Mesothelial cell of epicardium (in vitro differentiated cells): ENCODE measurements at places on chromosomes 4 and X. TPM values are rescaled to one million over a fixed set of nuclear protein-coding genes. Genes with fewer than 3 reads are reported as not detected.

DNA sequence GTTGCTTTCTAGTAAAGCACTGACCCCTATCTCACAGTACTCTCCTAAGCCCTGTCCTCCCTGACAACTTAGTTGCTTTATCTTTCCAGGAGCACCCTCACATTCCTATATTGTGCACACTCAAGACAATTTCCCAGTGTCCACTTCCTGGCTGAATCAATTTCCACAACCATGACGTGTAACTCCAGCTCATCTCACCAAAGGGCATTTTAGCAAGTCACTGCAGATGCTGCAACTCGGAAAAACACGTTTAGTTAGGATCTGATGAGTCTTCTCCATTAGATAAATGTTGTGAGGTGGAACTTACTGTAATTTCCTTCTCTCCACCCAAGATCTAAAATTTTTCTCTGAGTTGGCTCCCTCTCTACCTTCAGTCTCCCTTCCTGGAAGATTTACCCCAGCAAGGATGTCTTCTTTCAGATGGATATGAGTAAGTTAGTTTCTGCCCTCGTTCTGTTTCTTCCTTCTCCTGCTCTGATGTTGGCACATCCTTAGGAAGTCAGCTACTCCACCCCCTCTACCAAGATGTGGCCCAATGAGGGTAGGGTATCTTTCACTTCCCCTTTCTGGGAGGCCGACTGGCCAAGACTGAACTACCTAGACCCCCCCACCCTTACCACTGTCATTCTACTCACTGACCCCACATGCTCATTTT is 28.8 kb upstream of the IL13RA1 start:
- H3K4me3 ChIP-seq = no peak overlapping the region
- no peak for DNase-seq
- no peaks in the 10 kb centered on the region for H3K27me3 ChIP-seq
- no peak overlapping the region for H3K27ac ChIP-seq
- peaks cover 4% of the 10 kb centered on the region for H3K36me3 ChIP-seq
- peaks cover 2% of the 10 kb centered on the region for H3K4me1 ChIP-seq

GRID2 gene
- total RNA-seq = 3.1 to 3.6 TPM (median 3.2 TPM) in 3 replicates

DNA sequence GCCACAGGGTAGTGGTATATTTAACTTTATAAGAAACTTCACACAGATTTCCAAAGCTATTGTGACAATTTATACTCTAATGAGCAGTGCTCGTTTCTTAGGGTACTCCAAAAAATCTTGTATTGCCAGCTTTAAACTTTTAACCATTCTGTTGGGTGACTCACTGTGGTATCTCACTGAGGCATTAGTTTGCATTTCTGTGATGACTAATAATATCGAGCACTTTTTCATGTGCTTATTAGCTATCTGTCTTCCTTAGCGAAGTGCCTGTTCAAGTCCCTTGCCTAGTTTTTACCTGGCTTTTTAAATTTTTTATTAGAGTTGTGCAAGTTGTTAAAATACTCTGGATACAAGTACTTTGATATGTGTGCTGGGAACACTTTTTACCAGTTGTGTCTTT is 5.5 kb downstream of the PNMA3 start:
- no peak overlapping the region for H3K4me3 ChIP-seq
- H3K27me3 ChIP-seq = peaks cover 7% of the 10 kb centered on the region
- DNase-seq = no peak
- H3K4me1 ChIP-seq = peaks cover 8% of the 10 kb centered on the region
- H3K36me3 ChIP-seq = no peaks in the 10 kb centered on the region

MAOA gene
- total RNA-seq = 0.51 to 1.1 TPM (median 0.63 TPM) in 3 replicates

- no peak for DNase-seq
- H3K4me3 ChIP-seq = no peak overlapping the region
- H3K27me3 ChIP-seq = no peaks in the 10 kb centered on the region
- H3K36me3 ChIP-seq = no peaks in the 10 kb centered on the region
- H3K27ac ChIP-seq = peak overlapping the region; percentile 96
Measured at GRCh38 chr4:68907788-68908700, 43.6 kb downstream of the UGT2A3 start.

DNA sequence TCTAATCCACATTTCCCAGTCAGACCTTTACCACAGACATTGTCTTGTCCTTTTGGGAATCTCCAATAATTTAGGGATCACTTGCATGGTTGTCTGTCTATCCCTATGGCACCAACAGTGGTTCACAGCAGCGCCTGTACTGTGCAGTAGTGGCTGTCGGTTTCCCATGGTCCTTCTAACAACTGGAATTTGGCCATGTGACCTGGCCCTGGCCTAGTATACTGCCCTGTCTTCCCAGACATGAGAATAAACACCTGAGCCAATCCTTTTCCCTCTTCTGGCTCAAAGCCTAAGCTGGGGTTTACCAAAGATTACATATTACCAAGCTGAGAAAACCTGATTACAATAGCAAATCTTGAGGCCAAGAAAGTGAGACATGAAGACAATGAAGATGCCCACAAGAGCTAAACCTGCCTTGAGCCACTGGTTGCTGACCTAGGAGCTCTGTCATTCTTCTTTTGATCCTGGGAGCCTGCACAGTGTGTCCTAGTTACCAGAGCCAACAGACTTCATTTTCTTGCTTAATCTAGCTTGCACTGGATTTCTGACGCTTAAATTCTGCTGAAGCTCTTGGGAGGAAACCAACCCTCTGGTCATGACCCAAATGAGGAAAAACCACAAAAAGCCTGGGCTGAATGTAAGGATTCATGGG is 92.1 kb downstream of the SCD5 start:
- H3K27ac ChIP-seq = no peak overlapping the region
- H3K36me3 ChIP-seq = peaks cover 11% of the 10 kb centered on the region
- no peaks in the 10 kb centered on the region for H3K27me3 ChIP-seq
- no peak for DNase-seq
- H3K4me1 ChIP-seq = peaks cover 3% of the 10 kb centered on the region

- H3K27me3 ChIP-seq = no peaks in the 10 kb centered on the region
- no peaks in the 10 kb centered on the region for H3K36me3 ChIP-seq
- no peak overlapping the region for H3K4me3 ChIP-seq
- no peak overlapping the region for H3K27ac ChIP-seq
Measured at GRCh38 chr4:138300616-138301015, 58.5 kb upstream of the SLC7A11 start.
